Hippocampal formation (tissue), 2 donors: ENCODE measurements at places on chromosomes 5 and 9.

DNA sequence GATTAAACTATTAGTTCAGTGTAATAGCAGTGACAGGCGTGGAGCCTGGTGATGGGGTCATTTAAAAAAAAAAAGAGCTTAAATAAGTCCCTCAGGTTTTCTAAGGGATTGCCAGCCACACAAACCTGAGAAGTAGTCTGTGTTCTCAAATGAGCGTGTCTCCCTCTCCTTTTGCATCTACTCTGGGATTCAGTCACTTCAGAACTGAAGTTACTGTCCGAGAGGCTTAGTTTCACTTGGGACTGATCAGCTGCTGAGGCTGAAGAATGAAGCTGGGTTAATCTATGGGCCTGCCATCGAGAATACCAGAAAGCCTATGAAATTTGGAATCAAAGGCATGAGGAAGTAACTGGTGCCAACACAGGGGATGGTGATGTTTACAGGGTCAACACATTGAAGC, 310.1 kb downstream of the ADAMTS6 start:
- no peak for DNase-seq

- DNase-seq: no peak
Observed at GRCh38 chr9:96100385-96101300, 201.3 kb downstream of the HSD17B3 start.

DNA sequence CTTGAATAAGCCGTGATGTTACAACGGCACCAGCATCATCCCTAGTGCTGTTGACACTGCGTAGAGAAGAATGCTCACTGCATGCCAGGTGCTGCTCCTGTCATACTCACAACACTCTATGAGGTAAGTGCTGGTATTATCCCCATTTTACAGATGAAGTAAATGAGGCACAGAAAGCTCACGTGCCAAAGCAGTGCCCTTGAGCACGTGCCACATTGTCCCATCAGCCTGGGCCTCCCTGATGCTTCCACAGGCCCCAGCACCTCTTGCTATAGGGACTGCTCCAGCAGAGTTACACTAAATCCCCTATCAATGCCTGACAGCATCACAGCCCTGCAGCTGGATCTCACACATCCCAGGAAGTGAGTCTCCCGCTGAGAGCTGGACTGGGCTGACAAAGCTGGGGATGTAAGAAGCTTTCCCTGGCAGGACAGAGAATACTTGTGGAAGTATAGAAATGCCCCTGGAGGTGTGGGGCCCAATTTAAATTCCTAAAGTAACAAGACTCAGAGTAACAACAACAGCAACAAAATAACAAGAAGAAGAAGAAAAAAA, 216.1 kb downstream of the FSTL4 start:
- DNase-seq: no peak

DNA sequence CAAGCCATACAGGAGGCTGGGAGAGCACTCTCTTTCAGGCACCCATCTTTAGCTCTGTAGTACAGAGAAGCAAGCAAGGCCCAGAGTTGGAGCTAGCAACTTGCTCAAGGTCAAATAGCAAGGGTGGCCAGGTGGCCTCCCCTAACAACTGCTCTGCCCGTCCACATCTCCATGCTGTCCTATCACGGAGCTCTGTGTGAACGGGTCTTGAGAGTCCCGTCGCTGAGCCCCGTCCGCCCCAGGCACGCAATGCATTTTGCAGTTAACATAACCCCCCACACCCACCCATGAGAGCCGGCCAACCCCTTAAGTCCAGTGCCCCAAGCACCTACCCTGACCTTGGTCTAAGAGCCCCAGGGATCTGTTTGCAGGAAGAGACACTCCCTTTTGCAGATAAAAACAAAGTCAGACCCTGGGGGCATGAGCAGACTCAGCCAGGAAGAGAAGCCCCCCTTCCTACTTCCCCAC, 1.5 kb downstream of the RNF44 start:
- DNase-seq: no peak

- DNase-seq: no peak
Observed at GRCh38 chr9:116924462-116925110, 237.5 kb downstream of the TRIM32 start.

DNA sequence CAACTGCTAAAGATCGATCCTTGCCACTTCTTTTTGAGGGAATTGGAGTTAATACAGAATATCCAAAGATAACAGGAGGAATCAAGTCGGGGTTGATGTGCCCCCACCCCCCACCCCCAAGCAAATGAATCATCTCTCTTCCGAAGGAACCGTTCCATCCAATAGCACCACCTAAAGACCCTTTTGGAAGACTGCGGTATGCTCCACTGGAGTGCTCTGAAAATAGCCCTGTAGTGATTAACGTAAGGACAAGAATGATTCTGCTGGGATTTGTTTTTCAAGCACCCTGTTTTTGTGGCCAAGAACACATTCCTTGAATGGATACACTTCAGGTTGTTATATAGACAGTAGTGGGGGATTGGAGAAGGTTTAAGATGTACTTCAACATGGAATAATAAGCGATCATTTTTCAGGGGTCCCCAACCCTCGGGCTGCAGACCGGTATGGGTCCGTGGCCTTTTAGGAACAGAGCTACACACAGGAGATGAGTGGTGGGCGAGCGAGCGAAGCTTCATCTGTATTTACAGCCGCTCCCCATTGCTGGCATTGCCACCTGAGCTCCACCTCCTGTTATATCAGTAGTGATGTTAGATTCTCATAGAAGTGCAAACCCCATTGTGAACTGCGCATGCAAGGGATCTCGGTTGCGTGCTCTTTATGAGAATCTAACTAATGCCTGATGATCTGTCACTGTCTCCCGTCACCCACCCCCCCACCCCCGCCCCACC, 44.5 kb upstream of the TMEM252 start:
- no peak for DNase-seq

DNA sequence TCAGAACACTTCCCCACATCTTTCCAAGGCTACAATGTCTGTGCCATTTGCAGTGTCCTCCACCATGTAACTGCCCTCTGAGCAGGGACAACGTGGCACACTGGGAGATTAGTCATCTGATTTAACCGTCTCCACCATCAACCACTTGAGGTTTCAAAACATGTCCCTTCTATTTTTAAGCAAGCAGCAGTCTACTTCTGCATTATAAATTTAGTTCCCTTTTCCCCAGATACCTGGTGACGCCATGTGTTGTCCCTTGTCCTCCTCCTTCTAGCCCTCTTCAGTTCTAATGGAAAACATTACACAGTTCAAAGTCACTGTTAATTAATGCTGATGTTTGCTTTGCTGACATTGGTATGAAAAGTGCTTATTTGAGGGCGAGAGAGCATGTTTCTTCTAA, 52.8 kb downstream of the ATP10B start:
- no peak for DNase-seq

DNA sequence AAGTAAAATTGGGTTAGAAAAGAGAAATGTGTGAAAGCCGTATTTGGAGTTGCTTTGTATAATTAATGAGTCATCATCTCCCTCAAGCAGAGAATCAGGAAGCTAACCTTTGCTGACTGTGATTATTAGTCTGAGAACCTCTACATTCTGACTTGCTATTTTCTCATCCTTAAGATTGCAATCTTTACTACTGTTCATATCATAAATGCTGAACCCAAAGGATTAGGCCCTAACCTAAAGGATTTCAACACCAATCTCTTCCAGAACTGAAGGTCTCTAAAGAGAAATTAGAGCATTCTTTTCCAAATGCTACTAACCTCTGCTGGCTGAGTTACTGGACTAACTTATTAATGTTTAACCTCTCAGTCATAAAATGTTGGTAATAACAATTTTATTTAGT, 538.1 kb upstream of the MEF2C start:
- no peak for DNase-seq

GRCh38 chr5:178160176-178160575, 6.5 kb upstream of the NHP2 start:
- DNase-seq: no peak

GRCh38 chr9:75892216-75892911, 1.9 kb downstream of the PCSK5 start:
- peak; percentile 38 for DNase-seq

DNA sequence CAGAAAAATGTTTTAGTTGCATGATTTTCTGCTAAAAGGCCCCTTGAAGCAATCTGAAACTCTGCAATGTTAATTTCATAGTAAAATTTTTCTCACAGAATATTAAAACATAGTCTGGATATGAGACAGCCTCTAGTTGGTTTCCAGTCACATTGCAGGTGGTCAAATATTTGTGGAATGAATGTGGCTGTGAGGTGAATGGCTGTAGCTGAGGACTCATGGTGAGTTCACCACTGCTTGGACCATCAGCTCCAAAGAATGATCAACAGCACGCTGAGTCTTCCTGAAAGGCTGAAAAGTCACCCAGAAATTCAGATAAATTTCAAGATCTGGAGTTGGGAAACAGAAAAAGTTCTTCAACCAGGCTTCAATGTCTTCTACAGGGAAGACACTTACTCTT, 79.8 kb downstream of the MAT2B start:
- DNase-seq: no peak

GRCh38 chr5:177319913-177320588, 8.4 kb upstream of the MXD3 start:
- no peak for DNase-seq

GRCh38 chr5:134139891-134140469, 25.5 kb downstream of the TCF7 start:
- DNase-seq: no peak

DNA sequence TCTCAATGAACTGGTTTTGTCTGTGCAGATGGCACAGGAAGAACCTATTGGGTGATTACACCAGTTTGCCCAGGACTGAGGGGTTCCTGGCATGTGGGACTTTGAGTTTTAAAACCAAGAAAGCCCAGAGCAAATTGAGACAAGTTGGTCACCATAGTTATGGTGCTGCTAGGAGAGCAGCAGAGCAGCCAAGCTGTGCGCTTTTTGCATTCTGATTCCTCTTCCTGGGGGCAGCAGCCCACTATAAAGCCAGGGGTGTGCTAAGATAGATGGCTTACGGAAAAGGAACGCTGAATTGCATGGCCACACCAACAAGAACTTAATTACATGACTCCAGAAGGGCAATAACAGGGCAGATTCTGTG, 49.7 kb downstream of the TIMD4 start:
- DNase-seq: no peak
